ENCODE measurements at places on chromosomes 3 and 15.

DNA sequence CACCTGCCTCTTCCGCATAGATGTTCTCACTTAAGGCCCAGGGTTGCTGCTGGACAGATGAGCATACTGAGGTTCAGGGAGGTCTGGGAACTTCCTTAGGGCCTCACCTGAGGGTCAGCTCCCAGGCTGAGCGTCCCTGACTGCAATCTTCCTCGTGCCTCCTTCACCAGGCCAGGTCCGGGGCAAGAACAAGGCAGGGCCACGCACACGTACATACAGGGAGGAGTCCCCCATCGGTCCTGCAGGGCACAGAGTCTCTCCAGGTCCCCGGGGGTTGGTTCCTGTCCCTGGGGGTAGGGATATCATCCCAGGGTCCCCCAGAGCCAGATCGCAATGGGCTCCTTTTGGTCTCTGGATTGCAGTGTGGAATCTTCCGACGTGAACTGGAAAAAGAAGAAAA is 130.1 kb downstream of the LRRK1 start:
- no peak for DNase-seq

- DNase-seq, result no peak
Observed at GRCh38 chr3:18372786-18373405, 52.2 kb downstream of the SATB1 start.

DNA sequence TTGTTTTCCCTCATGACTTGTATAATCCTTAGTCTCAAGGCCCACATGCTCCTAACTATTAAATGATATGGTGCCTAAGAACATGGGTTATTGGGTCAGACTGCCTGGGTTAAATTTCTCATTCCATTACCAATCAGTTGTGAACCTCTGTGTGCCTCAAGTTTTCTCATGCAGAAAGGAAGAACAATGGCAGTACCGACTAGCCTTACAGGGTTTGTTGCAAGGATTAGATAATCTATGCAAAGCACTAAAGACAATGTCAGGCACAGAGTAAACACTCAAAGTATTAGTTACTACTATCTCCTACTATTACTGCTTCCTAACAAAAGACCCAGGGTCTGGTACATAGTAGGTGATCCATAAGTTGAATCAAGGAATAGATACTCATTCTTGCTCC is 12.2 kb downstream of the ADPGK start:
- no peak for DNase-seq

- DNase-seq, result peak; percentile 11
Observed at GRCh38 chr3:62051506-62051905, 321.8 kb downstream of the FEZF2 start.

- peak; percentile 79 for DNase-seq
Observed at GRCh38 chr3:58274027-58274614, 31.9 kb upstream of the RPP14 start.

DNA sequence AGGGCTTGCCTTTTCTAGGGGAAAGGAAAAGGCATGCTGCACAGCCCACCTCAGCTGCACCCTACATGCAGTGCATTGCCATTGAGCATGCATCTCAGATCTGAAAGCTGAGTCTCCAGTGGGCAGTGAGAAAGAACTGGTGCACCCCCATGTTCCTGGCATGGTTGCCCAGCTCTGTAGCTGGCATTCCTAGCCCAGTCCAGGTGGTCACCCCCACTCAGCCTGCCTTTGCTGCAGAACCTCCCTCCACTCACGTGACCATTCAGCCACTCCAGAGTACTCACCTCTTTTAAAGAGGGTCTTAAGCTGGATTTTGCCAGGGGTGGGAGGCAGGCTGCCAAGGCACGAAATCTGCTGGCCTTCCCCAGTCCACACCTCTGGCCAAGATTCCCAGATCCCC is 208.6 kb upstream of the TOPAZ1 start:
- DNase-seq, result no peak

DNA sequence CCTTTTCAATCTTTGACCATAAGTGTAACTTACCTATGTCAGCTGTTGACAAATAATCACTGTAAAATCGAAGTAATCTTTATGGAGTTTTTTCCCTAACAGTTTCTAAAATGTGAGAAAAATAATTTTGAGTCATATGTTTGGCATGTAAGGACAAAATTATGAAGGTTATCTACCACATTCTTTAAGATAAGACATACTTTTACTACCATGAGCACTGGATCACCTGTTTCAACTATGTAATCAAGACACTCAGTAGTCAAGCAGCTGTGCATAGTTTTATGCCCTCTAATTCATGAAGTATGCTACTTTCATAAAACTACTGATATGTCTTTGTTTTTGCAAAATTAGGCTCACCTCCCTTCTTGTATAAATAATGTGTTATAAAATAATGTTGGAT is 12.1 kb downstream of the FGF7 start:
- DNase-seq, result peak; percentile 32

DNA sequence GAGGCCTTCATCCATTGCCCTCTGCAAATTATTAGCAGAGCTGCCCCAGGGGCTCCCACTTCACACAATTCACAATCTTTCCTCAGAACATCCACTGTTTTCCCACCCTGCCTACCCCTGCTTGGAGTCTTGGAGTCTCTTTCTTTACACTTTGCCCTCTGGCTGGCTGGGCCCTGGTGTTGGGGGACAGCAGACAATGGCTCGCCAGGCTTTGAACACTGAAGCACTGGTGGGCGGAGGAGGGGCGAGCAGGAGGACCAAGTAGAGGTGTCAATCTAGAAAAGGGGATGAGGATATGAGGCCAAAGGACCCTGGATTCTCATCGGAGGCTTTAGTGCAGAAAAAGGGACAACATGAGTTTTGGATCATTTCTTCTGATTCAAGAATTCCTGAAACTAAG is 212.0 kb downstream of the NR1D2 start:
- DNase-seq, result no peak

- DNase-seq, result no peak
Observed at GRCh38 chr15:45572617-45573016, 14.6 kb upstream of the BLOC1S6 start.

- peak; percentile 57 for DNase-seq
Observed at GRCh38 chr15:62962101-62962995, 80.2 kb upstream of the TPM1 start.

DNA sequence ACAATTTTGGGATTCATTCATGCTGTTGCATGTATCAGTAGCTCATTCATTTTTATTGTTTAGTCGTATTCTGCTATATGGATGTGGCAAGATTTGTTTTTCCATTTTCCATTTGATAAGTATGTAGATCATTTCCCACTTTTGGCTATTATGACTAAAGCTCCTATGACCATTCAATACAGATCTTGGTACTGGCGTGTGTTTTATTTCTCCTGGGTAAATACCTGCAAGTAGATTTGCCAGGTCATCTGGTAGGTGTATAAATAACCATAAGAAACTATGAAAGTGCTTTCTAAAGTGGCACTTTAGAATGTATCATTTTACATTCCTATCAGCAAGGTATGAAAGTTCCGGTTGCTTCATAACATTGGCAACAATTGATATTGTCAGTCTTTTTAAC is 124.6 kb downstream of the TNIK start:
- no peak for DNase-seq

GRCh38 chr15:74108111-74108510 is 22.3 kb upstream of the ISLR2 start:
- no peak for DNase-seq

- no peak for DNase-seq
Observed at GRCh38 chr15:98663045-98663444, 14.7 kb downstream of the IGF1R start.
